Hematopoietic multipotent progenitor cell treated with erythropoietin and hydrocortisone succinate and interleukin-3 and kit ligand, for 4 days (in vitro differentiated cells): ENCODE measurements at places on chromosomes 13 and 19.

- DNase-seq: peak; percentile 39
Observed at GRCh38 chr13:33678906-33679657, 138.9 kb upstream of the RFC3 start.

- DNase-seq: no peak
Observed at GRCh38 chr13:88411696-88412095, 740.5 kb downstream of the SLITRK5 start.

GRCh38 chr19:7887408-7888144 is 734 bp upstream of the LRRC8E start:
- DNase-seq: no peak

- DNase-seq: no peak
Observed at GRCh38 chr13:50361282-50361681, 346.0 kb downstream of the KCNRG start.

DNA sequence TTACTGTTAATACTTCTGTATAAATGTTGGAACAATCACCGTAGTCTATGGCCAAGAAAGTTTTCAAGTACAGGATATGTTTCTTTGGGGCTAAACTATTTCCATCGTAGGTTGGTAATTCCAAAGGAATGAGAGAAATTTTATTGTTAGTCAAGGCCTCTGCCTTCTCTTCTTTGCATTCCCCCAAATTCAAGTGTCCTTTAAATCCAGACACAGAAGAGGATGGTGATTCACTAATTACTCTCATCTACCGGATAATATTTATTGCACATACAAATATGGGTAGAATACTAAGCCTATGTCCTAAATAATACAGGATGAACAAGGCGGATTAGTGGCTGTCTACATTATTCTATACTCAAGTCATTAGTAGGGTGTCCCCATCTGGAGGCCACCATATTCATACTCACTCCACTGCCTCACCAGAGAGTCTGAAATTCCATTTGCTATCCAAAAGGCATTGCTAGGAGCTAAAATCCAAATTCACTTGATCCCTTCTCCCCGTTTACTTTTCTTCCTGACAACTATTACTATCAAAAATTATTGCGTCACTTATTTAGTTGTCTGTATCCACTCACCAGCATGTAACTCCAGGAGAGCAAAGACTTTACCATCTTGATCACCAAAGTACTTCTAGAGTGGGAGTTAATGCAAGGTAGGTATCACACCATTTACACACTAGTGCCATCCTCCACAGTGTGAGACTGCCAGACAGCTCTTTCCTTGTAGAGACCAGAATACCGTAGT is 82.4 kb upstream of the SGCG start:
- no peak for DNase-seq

DNA sequence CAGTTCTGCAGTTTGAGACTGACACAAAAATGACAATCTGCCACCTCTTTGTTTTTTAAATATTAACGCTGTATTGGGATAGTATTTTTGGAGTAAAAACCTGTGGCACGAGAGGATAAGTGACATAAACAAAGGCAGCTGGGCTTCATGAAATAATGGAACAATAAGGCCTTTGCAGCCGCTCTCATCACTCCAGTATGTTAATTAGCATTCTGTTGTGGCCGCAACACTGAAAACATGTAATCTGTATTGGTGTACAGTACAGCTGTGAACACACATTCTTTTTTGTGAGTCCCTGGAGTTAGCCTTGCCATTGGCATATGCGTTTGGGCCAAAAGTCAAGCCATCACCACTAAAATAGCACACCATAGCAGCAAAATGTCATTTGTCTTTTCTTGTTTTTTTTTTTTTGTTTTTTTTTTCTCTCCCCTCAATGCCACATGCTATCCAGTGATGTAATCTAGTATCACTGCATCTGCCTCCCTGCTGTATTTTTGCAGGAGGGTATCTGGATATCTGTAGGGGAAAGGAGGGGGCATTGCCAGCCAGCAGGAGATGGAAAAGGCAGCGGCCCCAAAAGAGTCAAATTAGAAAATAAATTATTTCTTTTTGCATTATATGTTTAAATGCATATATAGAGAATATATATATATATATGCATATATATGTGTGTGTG is 885 bp upstream of the ZNF536 start:
- DNase-seq: no peak

- DNase-seq: peak; percentile 8
Observed at GRCh38 chr13:110126391-110126961, 180.5 kb downstream of the COL4A1 start.

DNA sequence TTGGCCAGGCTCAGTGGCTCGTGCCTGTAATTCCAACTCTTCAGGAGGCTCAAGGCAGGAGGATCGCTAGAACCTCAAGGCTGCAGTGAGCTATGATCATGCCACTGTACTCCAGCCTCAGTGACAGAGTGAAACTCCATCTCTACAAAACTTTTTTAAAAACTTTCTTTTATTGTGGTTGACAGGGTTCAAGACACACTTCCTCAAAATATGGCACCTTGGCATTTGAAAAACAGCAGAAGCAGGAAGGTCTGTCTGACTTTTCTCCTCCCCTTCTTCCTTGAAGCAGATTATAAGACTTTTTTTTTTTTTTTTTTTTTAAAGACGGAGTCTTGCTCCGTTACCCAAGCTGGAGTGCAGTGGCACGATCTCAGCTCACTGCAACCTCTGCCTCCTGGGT is 100.3 kb downstream of the TM9SF2 start:
- peak; percentile 20 for DNase-seq

- DNase-seq: peak; percentile 92
Observed at GRCh38 chr19:3721131-3721886, 13.1 kb downstream of the TJP3 start.
